A673 (cell line): ENCODE measurements at places on chromosomes 13 and 19.
A peak's percentile ranks its signal among the peaks of the same experiment; 100 is the strongest.

DNA sequence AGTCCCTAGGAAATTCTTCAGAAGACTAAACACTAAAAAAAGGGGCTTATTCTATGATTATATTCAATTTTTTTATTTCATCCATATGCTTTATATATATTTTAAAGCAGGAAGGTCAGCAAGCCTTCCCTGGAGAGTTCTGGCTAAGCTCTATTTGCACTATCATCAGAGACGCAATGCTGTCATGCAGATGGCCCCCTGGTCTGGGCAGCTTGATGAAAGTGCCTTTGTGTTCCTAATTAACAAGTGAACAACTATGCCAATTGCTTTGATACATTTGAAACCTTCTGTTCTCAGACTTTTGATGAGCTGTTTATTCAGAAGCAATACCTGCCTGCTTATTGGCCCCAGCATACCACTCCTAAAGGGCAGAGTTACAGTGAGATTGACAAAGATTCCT is 1344.6 kb downstream of the OLFM4 start:
- no peak for DNase-seq

DNA sequence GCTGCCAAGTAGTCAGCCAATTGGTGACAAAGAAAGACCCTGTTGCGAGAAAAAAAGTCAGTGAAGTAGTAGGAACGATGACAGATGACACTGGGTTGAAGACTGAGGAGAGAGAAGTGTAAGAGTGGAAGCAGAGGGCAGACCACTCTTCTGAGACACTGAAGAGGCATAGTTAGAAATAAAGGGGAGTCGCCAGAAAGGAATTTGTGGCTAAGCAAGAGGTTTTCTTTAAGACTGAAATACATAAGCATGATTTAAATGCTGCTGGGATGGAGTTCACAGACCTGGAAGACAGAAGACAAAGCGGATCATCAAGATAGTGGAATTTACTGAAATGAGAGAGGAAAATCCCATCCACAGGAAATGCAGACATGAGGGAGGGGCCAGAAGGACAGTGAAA is 56.2 kb upstream of the USPL1 start:
- no peak for DNase-seq

DNA sequence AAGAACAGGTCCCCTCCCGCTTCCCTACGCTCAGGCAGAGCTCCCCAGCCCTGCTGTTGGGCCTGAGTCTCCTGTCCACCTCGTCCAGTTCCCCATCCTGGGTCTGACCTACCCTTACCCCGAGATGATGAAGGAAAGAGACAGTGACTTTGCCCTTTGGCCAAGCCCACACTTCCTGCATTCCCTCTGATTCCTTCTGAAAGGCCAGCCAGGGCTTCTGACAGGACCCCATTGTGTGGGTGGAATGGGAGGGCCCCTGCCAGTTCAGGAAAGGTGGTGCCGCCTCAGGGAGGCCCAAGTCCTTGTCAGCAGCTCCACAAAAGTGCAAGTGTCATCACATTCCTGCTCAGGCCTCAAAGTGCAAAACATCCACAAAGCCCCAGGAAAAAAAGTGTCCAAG is 177.8 kb downstream of the PAN3 start:
- DNase-seq, result no peak

DNA sequence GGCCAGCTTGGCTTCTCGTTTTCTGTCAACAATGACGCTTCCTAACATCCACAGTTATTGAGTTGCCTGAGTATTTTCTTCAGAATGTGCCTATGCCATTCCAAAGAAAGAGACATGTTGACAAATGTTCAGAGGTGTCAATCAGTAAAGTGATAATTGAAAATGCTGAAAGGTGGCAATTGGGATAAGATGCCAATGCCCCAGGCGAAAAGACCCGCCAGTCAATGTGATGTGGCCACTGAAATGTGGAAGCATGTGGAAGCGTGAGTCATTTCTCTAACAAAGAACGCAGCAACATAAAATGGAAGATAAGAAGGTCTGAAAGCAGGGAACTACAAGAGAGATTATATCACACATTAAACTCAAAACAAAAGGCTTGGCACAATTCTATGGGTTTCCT is 882.2 kb upstream of the SLC10A2 start:
- no peak for DNase-seq

DNA sequence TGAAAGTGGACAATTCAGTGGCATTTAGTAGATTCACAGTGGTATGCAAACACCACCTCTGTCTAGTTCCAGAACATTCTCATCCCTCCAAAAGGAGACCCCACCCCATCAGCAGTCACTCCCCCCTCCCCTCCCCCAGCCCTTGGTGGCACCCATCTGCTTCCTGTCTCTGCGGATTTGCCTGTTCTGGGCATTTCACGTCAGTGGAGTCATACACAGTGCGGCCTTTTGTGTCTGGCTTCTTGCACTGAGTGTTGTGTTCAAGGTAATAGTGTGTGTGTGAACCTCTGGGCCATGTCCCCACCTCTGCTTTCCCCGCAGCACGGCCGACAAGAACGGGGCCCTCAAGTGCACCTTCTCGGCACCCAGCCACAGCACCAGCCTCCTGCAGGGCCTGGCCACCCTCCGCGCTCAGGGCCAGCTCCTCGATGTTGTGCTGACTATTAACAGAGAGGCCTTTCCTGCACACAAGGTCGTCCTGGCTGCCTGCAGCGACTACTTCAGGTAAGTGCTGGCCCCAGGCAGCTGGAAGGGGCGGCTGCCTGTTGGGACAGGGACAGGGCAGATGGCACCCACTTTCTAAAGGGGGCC is 19.4 kb upstream of the CRTC1 start:
- no peak for DNase-seq

DNA sequence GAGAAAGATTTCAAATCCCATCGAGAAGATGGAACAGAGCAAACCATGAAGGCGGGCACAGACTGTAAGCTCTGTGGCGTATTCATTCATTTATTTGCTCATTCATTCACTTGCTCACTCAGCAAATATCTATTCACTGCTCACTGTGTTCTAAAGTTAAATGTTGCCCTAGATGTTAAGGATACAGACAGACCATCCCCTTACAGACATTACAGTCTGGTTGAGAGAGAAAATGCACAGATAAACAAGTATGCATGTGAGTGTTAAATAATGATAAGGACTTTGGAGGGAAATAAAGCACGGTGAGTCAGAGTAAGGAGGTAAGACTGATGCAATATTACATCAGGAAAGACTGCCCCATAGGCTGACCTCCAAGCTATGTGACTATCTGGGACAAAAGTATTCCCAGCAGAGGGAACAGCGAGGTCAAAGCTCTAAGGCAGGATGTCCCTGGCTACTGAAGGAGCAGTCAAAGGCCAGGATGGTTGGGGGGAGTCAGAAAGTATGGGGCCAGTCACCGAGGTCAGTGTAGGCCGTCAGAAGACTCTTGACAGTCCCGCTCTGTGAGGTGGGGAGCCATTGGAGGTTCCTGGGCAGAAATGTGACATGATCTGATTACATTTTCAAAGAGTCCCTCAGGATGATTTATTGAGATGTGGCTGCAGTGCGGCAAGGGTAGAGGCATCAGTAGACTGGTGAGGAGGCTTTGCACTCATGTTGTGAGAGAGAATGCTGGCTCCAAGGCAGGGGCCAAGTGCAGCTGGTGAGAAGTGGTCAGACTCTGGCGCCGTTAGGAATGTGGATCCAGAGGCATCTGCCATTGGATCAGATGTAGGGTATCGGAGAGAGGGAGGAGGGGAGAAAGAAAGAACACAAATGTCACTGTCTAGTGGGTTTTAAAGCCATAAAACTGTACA is 37.9 kb downstream of the MBNL2 start:
- no peak for DNase-seq

DNA sequence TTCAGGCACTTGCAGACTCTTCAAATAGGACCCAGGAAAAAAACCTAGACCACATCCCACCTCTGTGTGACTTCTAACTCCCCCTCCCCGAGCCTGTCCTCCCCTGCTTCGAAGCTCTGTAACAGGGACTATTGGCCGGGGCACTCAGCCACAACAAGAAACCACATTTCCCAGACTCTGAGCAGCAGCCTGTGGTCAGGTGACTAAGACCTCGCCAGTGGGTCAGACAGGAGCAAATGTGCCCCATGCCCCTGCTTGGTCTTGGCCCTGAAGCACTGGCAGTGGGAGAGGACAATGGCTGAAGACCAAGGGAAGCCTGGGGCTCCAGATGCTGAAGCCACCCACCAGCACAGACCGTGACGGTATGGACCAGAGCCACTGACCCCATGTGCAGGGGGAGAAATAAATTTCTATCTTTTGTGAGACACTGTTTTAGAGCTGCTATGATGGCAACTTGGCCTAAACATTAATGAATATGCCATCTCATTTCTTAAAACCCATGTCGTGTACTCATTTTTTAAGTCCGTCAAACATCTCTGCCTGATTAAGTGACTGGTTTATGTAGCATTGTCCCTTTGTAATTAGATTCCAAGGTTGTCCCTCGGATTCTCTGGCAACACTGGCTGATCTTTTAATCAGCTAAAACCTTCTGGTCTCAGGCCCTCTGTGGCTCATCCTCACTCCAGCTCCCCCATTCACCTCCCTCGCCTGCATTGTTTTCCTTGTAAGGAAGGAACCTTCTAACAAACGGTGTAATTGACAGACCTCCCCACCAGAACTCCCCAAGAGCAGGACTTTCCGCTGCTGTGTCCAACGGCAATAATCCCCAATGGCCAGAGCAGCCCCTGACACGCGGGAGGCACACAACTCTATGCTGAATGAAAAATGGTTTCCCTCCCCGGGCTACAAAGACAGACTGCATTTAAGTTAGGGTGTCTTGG is 98.4 kb downstream of the STK24 start:
- DNase-seq, result no peak

DNA sequence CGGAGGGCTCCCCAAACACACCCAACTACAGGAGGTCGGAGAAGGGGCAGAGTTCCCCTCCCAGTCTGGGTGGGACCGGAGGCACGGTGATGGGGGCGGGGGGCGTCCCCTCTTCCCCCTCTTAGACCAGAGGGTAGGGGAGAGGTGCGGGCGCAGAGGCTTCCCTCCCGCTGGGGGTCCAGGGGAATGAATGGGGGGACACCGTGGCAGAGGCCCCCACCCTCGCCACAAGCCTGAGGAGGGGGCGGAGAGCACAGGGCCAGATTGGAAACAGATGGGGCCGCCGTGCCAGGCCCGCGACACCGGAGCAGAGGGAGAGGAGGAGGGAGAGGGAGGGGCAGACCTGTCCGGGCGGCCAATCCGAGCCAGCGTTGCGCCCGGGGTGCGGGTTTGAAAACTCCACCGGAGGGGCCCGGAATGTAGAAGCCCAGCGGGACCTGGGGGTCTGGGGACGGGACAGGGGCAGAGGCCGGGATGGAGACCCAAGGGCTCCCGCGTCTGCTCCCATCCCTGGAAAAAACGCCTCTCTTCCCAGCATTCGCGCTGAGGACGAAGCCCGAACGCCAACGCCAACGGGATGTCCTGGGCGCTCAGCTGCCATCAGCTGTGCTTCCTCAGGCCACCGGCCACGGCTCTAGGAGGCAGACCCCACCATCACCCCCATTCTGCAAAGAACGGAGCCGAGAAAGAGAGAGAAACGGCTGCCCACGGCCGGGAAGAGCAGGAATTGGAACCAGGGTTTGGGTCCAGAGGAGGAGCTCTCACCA is 46.8 kb downstream of the PTPRS start:
- peak; percentile 75 for DNase-seq

DNA sequence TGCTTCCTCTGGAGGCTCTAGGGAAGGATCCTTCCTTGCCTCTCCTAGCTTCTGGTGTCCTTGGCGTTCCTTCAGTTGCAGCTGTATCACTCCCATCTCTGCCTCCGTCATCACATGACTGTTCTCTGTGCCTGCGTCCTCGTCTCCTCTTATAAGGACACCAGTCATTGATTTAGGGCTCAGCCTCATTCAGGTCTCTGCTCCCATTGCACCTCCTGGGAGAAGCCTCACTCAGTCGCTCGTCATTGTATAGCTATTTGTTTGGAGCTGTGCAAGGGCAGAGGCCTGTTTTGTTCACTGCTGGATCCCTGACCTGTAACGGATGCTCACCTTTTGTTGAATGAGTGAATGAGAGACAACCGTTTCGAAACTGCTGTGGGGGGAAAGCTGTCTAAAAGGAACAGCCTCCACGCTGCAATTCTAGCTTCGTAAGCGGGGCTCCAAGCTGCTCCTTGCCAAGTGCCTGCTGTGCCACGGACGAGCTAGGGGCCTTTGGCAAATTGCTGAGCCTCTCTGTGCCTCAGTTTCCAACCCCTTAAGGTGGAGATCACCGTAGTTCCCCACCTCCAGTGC is 17.2 kb downstream of the BRSK1 start:
- DNase-seq, result no peak
